NB4 (cell line): ENCODE measurements at places on chromosomes 1 and 21.
A peak's percentile ranks its signal among the peaks of the same experiment; 100 is the strongest.

DNA sequence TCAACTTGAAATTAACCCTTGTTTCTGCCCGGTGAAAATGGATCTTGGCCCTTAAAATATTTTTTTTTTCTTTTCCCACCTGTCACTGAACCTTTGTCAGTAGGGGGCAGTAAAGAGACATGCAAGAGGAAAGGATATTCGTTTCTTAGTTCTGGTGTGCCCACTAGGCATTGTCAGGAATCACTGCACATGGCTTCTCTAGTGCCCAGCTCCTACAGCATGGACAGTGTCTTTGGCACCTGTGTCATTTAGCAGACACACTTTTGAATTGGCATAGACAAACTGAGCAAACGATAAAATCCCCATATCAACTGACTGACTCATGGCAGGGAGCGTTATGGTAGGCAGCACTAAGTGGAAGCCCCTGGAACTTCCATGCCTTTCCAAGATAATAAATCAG, 1048.1 kb downstream of the BRINP3 start:
- peak; percentile 65 for DNase-seq

- DNase-seq = no peak
These were observed 1.2 kb upstream of the TSPAN2 start for GRCh38 chr1:115090540-115090939.

DNA sequence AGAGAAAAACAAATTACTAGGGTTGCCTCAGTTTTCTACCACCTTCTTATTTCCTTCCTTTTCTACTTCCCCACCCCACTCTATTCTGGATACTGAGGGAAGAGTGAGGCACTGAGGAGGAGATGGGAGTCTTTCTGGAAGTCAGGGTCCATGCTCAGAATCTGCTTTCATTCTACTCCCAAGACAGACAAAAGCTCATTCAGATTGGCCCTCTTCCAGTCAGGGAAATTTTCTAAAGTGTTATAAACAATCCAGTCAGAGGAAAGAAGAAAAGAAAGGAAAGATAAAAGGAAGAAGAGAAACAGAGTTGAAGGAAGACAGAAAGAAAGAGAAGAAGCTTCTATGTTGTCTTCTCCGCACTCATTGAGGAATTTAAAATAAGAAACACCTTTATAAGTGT, 228.6 kb downstream of the COP1 start:
- no peak for DNase-seq

GRCh38 chr1:65894738-65895605, 102.3 kb downstream of the PDE4B start:
- no peak for DNase-seq

GRCh38 chr1:225737161-225737560, 40.5 kb upstream of the SRP9 start:
- no peak for DNase-seq

- DNase-seq = no peak
These were observed 113.4 kb downstream of the GRIK3 start for GRCh38 chr1:36920801-36921405.

- no peak for DNase-seq
These were observed 857.9 kb downstream of the BRINP3 start for GRCh38 chr1:189619682-189620332.

DNA sequence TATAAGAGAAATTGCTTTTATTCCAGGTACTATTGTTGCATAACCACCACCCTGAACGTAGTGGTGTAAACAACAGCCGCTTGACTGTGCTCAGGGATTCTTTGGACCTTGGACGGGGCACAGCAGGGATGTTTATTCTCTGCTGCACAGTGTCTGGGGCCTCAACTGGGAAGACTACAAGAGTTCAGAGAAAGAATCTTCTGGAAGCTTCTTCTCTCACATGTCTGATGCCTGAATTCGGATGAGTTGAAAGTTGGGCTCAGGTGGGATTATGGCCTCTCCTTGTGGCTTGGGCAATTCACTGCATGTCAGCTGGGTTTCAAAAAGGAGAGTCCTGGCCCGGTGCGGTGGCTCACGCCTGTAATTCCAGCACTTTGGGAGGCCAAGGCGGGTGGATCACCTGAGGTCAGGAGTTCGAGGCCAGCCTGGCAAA, 19.0 kb upstream of the SSBP3 start:
- DNase-seq = no peak

DNA sequence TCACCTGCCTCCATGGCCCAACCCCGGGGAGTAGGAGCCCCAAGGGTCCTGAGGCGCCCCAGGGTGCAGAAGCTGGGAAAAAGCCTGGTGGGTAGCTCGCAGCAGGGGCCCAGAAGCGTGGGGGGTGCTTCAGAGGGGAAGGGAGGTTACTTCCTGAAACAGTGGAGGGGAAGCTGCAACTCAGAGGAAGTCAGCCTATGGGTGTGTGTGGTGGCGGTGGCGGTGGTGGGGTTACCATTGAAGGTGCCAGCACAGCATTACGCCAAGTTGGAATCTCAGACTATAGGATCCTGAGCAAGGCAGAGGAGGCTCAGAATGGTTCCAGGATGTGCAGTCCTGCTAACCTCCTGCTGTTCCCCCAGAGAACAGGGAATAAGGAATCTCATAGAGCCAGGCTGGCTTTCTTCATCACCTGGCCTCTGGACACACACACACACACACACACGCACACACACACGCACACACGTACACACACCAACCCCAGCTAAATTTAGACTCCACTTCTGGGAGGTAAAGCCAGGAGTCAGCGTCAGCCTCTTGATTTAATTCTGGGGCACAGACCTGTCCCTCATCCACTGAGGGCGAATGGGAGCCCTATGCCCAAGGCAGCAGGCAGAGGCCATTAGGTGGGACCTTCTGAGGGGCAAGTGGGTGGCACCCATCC, 1.3 kb downstream of the DENND4B start:
- peak; percentile 94 for DNase-seq

DNA sequence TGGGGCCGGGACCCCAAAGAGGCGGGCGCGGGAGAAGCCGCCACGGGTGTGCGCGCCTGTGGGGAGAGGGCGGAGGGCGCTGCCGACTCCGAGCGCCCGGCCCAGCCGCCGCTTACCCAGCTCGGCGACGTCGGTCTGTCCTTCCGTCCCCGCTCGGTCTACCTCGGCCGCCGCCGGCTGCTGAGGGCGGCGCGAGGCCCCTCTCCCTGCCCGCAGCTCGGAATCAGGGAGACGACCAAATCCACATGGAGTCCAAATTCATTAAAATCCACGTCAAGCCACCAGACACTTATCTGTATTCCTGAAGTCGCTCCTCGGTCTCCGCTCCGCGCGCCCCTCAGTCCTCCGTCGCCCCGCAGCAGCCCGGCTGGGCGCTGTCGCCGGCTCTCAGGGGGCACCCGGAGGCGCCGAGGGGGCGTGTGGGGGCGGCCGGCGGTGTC, 637 bp downstream of the PLXNA2 start:
- DNase-seq = peak; percentile 40

DNA sequence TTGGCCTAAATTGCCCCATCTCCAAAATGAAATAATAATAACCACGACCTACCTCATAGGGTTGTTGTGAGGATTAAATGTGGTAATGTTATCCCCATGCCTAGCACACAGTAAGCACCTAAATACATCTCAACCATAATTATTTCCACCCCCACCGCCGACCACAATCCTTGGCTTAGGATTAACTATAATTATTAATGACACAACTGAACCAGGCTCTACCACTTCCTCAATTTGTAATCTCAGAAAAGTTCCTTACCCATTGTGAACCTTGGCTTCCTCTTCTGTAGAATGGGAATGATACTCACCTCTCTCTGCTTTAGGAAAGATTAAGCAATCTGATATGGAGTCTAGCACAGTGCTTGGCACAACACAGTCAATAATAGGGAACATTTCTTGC, 44.3 kb upstream of the TACSTD2 start:
- DNase-seq = peak; percentile 16

GRCh38 chr1:102498929-102499328, 502.2 kb upstream of the OLFM3 start:
- no peak for DNase-seq

DNA sequence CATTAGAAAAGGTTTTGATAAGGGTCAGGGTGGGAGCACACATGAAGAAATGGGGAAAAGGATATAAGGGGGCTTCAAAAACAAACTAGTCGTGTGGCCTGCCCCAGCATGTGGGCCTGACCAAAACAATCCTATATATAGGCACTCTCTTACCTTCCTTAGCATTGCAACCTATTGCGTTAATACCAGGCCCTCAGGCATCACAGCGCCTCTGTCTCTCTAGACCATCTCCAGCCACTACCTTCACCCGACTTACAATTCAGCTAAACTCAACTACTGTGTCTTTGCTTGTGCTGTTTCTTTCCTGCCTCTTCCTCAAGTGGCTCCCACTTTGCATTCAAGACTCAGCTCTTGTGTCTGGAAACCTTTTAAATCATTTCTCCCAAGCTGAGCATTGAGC, 47.0 kb upstream of the GJA5 start:
- no peak for DNase-seq

DNA sequence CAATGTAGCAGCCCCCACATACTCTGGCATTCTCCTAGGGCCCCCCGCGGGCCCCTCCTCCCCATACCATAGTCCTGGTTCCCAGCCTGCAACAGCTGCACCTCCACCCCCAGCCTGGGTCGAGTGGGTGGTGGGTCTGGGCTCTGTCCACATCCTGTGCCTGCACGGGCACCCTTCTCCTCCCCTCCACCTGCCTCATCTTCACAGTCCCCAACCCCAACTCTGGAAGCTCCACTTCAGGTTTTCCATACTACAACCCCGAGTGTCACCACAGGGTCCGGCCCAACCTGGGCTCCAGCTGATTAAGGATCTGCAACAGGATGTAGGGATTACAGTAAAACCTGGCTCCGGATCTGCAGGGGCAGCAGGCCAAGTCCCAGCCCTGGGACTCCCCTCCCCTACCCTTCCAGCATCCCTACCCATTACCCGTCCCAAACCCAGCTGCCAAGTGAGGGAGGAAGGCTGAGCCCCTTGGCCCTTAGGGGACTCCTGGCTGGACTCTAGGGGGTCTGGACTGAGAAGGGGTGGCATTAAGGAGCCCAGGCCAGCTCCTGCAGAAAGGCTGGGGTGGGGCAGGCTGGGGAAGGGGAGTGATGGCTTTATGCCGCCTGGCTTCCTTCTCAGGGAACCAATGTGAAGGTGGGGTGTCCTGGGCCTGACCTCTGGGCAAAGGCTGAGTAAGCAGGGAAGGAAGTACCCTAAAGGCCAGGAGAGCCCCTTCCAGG, 116.8 kb downstream of the CASZ1 start:
- DNase-seq = peak; percentile 58

DNA sequence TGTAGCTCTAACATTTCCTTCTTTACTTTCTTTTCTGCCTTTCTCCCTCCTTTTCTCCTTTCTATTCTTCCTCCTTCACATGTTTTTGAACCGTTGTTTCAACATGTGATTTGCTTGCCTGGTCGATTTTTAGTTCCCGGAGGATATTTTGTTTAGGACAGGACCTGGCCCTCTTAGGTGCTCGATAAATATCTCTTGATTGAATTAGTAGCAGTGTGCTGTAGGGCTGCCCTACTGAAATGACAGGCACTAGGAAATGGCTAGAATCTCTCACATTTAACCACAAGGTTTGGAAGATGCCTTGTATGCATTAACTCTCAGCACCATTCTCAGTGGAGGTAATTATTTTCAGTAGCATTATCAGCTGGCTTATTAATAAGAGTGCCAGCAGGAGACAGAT, 305.6 kb downstream of the PAPPA2 start:
- no peak for DNase-seq

GRCh38 chr1:61593331-61593730, 131.6 kb downstream of the TM2D1 start:
- no peak for DNase-seq

- peak; percentile 92 for DNase-seq
These were observed 41.5 kb downstream of the UBE4B start for GRCh38 chr1:10074059-10074851.

GRCh38 chr1:197180252-197180878, 33.9 kb upstream of the ASPM start:
- peak; percentile 49 for DNase-seq

GRCh38 chr1:200991097-200991614, 32.4 kb downstream of the KIF21B start:
- DNase-seq = no peak

DNA sequence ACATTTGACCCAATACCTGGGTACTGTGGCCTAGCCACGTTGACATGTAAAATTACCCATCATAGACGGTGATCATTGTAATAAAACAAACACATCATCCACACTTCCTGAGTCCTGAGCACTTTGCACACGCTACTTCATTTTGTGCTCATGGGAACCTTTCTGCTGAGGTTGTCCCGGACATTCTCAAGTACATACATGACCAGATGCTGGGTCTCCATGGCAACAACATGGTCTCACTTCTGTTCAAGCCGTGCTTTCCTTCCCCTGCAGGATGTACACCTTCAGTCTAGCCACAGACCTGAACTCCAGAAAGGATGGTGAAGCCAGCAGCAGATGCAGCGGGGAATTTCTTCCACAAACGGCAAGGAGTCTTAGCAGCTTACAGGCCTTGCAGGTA, 22.7 kb downstream of the UBASH3A start:
- no peak for DNase-seq

DNA sequence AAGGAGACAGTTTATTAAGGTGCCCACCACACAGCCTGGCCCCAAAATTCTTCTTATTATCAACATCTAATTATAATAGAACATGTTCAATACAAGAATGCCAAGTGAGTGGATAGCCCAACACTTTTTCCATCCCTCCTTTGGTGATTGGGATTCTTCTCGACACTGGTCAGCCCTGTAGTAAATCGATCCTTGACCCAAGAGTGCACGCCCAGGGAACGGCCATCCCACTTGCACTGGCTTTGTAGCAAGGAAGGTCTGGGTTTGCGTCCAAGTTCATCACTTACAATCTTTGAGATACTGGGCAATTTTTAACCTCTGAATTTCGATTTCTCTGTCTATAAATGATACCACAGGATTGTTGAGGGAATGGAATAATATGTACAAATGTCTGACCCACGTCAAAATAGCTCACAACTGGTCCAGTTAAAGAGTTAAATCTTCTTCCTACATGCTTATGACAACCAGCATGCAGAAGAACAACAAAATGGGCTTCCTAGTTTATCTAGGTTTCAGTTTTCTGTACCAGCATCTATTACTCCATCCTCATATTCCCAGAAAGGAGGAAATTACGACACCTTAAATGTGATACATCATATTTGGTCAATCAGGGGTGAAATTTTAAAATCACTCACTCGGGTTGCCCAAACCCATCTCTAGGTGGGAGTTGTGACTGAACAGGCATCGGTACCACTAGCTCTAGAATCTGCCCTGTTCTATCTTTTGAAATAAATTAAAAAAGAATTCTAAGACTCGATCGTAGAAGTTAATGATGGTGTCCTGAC, 161.8 kb downstream of the CLIC6 start:
- DNase-seq = no peak

DNA sequence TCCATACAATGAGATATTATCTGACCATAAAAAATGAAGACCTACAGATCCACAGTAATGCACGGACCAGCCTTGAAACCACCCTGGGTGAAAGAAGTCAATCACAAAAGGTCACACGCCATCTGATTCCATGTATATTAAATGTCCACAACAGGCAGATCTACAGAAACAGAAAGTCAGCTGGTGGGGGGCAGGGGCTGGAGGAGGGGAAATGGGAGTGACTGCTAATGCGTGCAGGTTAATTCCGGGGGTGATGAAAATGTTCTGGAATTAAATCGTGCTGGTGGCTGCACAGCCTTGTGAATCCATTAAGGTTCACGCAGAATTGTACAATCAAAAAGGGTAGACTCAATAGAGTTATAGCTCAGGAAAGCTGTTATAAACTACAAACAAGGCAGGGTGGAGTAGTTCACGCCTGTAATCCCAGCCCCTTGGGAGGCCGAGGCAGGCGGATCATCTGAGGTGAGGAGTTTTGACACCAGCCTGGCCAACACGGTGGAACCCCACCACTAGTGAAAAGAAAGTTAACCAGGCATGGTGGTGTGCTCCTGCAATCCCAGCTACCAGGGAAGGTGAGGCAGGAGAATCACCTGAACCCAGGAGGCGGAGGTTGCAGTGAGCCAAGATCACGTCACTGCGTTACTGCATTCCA, 32.3 kb downstream of the ACOT7 start:
- no peak for DNase-seq
